Ureter (tissue), 1 donor: ENCODE measurements at places on chromosomes 7 and 10. TPM values are rescaled to one million over a fixed set of nuclear protein-coding genes. Genes with fewer than 3 reads are reported as not detected.

Gene HOXA3
- total RNA-seq: 16.0 TPM

Gene STOX1
- total RNA-seq: 1.1 TPM

Gene GRB10
- 106 TPM for total RNA-seq

Gene NANOS1
- 0.52 TPM for total RNA-seq

Gene TDRD1
- total RNA-seq: 0.23 TPM

Gene SPDYE8
- total RNA-seq: not detected

Gene OR2A42
- 0.08 TPM for total RNA-seq

Gene NUTM2B
- 0.26 TPM for total RNA-seq

Gene SLC26A5
- 6.2 TPM for total RNA-seq

Gene HDAC9
- 20.0 TPM for total RNA-seq
